Stimulated activated CD4-positive, alpha-beta T cell treated with anti-CD3 and anti-CD28 coated beads, Interleukin-1b, Interleukin-23, amount 100 ng/mL, for 48 hours (primary cell): ENCODE measurements at places on chromosomes 13 and 19.

- peak; percentile 31 for DNase-seq
These were observed 28.2 kb downstream of the KCNC3 start for GRCh38 chr19:50300814-50301606.

DNA sequence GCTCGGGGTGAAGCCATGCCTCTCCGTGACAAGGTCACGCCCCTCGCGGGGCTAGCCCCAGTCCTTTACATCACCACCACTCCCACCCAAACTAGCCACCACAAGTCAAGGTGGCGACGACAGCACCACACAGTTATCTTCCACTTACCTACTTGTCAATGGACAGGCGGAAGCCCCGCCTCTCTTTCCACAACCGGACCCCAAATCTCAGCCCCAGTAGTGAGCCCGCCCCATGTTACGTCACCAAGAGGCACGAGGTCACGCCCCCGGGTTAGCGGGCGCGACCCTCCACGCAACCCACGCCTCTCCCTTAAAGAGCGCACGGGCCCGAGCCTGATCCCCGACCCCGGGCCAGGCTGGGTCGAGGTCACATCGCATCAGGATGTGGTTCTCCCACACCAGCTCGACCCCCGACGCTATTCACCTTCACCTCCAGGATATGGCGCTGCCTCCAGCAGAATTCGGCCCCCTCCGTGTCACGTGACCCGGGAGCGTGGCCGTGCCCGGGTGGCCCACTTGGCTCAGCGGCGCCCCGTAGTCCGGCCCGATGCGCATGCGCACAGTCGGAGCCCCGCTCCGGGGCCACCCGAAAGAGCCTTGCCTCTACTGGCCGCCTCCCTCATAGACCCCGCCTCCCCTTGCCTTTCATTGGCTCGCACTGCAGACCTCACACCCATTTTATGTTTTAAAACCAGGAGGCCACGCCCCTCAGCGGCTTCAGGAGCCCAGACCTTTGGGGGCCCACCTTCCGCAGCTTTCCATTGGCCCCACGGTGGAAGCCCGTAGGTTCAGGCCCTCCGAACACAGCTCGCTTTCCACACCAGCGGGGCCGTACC is 18.2 kb downstream of the SYDE1 start:
- DNase-seq, result peak; percentile 99

- DNase-seq, result no peak
These were observed 249.0 kb upstream of the SLITRK1 start for GRCh38 chr13:84131249-84131648.

DNA sequence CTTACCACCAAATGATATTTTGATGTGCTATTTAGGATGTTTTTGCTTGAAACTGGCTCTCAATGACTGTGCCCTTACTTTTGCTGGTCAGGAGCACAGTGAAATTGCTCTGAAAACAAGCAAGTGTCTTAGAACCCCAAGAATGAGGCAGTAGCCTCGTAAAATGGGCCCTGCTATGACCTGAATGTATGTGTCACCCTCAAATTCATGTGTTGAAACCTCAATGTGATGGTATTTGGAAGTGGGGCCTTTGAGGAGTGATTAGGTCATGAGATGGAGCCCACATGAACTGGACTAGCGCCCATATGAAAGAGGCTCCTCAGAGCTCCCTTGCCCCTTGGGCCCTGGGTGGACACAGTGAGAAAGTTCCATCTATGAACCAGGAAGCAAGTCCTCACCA is 155.2 kb downstream of the ZIC5 start:
- no peak for DNase-seq

- DNase-seq, result peak; percentile 42
These were observed 698 bp downstream of the BLOC1S3 start for GRCh38 chr19:45179072-45179891.

DNA sequence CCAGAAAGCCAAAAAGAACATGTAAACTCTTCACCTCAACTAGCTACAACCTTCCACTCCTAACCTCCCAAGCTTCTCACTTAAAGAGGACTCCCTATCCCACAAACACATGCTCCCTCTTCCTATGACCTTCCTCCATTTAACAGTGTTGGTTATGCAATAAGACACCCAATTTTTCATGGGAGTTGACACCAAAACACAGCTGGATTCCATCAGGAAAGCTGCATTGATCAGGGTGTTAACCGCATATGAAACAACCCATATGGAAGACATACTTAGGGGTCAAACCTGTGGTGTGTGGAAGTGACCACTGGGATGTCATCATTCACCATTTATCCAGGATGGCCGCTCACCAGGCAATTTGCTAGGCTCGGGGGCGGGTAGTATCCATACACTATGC is 21.9 kb downstream of the ZNF473 start:
- no peak for DNase-seq

- no peak for DNase-seq
These were observed 334 bp upstream of the ANGPTL6 start for GRCh38 chr19:10102787-10103236.

DNA sequence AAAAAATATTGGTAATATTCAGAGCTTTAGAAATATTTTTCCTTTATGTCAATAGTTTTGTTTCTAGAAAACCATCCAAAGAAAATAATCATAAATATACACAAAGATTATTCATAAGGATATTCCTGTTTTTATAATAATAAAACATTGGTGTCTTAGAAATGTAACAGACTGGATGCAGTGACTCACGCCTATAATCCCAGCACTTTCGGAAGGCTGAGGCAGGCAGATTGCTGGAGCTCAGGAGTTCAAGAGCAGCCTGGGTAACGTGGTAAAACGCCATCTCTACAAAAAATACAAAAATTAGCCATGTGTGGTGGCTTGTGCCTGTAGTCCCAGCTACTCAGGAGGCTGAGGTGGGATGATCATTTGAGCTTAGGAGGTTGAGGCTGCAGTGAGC is 106.8 kb downstream of the DHRS12 start:
- DNase-seq, result no peak

- no peak for DNase-seq
These were observed 3.8 kb downstream of the RAB20 start for GRCh38 chr13:110557610-110558305.

- no peak for DNase-seq
These were observed 151.6 kb downstream of the FOXO1 start for GRCh38 chr13:40514802-40515201.

DNA sequence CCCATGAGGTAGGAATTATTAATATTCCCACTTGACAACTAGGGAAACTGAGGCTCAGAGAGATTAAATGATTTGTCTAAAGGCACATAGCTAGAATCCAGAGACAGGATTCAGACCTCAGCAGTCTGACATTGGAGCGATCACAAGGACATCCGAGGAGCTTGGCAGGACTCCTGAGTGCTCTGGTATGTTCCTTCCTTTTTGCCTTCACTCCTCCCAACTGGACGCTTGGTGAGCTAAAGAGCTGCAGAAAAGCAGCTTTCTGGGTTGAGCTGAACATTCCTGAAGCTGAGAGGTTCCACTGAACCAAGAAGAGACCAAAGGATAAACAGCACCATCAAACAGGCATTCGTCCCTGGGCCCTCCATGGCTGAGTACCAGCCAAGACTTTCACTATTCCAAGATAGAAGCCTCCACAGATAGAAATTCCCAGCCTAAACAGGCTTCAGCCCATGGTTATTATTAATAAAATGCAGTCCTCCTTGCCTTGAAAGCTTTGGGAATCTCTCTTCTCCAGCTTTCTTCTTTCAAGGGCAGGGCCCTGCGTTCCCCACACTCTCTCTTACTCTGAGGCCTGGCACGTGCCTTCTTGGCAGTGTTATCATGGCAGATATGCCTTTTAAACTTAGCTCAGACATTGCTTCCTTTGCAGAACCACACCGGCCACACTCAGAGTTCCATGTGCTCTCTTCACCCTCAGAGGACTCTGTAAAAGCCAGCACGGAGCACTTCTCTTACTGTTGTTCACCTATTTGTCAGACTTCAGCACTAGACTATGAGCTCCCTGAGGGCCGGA is 97.1 kb downstream of the CYSLTR2 start:
- no peak for DNase-seq
